Posterior cingulate gyrus (tissue), 11 donors: ENCODE measurements at places on chromosomes 7 and 10.

GRCh38 chr10:91023700-91024398, 103.0 kb upstream of the ANKRD1 start:
- no peak for DNase-seq

- DNase-seq: no peak
Measured at GRCh38 chr10:49749556-49750491, 12.3 kb downstream of the OGDHL start.

DNA sequence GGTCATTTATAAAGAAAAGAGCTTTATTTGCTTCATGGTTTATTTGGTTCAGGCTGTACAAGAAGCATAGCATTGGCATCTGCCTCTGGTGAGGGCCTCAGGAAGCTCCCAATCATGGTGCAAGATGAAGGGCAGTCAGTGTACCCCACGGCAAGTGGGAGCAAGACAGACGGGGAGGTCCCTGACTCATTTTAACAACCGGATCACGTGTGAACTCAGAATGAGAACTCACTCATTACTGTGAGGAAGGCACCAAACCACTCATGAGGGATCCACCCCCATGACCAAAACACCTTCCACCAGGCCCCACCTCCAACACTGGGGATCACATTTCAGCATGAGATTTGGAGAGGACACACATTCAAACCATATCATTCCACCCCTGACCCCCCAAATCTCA, 15.7 kb upstream of the CRYGN start:
- DNase-seq: no peak

- DNase-seq: no peak
Measured at GRCh38 chr10:112565434-112566053, 118.5 kb downstream of the VTI1A start.

- no peak for DNase-seq
Measured at GRCh38 chr10:107232013-107232412, 67.5 kb upstream of the SORCS1 start.

DNA sequence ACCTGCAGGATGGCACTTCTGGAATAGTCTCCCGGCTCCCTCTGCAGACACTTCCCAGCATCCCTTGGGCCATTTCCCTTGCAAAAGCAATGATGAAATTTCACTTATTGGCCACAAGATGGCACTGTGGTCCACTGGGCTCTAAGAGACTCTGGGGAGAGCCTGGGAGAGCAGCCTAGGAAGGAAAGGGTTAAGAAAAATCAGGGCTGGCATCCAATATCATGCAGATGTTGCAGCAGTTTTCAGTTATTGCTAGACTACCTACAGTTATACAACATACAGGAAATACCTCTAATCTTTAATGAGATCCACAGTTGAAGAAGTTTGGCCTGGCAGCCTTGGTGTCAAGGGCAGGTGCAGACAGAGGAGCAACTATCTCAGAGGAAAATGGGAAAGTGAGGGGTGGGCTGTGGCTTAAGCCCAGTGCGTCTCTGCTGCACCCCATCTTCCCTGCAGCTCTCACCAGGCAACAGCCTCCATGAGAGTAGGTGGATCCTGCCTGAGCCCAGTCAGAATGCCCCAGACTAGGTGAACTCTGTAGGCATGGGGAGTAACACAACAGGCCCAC, 100.2 kb upstream of the PRSS58 start:
- no peak for DNase-seq

GRCh38 chr7:13910805-13911551, 78.5 kb downstream of the ETV1 start:
- no peak for DNase-seq

DNA sequence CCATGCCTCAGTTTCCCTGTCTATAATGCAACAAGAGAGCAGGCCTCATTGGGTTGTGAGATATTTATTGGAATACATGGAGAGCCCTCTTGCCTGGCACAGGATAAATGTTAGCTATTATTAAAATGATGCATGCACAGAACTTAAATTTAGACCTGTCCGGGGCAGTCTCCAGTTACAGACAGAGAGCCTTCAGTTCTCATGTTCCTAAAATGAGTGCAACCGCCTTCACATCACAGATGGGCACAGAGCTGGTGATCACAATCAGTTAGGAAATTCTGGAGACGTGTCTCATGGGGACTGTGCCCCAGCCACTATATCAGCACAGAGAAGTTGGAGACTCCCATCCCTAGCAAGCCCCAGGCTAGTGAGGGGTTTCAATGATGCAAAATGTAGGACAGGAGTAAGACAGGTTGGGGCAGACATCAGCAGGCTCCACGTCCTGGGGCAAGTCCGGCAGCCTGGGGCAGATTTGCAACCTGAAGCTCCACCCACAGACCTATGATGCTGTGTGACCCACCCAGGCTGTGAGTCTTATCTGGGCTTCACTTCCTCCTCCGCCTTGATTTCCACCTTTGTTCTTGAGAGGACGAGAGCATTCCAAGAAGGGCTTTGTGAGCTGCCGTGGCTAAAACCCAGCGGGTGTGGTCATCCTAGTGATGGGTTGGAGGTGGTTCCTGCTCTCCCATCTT, 49.4 kb downstream of the CXCL12 start:
- no peak for DNase-seq
